Heart right ventricle (tissue), 16 donors: ENCODE measurements at places on chromosomes 2 and 18. TPM values are rescaled to one million over a fixed set of nuclear protein-coding genes. Genes with fewer than 3 reads are reported as not detected.

DNA sequence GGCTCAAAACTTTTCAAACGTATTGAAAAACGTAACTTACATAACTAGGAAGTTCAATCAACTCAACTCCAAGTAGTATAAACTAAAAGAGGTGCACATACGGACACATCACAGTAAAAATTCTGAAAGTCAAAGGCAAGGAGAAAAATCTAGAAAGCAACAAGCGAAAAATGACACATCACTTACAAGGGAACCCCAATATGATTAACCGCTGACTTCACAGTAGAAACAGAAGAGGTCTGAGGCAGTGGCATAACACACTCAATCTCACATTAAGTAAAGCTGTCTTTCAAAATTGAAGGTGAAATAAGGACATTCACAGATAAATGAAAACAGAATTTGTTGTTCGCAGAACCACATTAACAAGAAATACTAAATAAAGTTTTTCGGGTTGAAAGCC, 32.7 kb downstream of the PPP4R1 start:
- no peak for DNase-seq
- no peak overlapping the region for H3K4me3 ChIP-seq
- H3K27me3 ChIP-seq = no peaks in the 10 kb centered on the region
- H3K4me1 ChIP-seq = no peaks in the 10 kb centered on the region
- no peak overlapping the region for H3K27ac ChIP-seq

DNA sequence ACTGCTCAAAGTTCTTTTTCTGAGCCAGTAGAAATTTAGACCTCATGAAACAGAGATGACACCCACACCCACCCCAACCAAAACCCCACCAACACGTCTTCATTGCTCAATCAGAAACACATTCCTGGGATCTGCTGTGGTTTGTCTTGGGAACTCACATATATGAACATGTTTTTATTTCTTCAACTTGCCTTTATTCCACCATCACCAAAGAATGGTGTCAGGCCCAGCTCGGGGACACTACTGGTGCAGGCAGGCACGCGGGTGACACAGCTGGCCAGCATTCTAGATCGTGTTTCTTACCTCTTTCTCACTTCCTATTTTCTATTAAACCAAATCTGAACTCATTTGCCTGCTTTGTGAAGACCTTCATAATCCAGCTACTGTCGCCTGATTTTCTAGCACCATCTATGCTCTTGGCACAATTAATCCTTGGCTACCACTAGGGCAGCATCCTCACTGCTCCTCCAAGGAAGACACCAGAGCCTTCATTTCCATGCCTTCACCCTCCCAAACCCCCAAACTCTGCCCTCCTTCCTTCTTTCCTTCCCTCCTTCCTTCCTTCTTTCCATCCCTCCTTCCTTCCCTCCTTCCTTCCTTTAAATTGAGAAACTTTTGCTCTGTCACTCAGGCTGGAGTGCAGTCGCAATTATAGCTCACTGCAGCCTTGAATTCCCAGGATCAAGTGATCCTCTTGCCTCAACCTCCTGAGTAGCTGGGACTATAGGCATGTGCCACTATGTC, 157.1 kb downstream of the BCL2 start:
- H3K27me3 ChIP-seq = no peaks in the 10 kb centered on the region
- H3K27ac ChIP-seq = no peak overlapping the region
- no peaks in the 10 kb centered on the region for H3K36me3 ChIP-seq

DNA sequence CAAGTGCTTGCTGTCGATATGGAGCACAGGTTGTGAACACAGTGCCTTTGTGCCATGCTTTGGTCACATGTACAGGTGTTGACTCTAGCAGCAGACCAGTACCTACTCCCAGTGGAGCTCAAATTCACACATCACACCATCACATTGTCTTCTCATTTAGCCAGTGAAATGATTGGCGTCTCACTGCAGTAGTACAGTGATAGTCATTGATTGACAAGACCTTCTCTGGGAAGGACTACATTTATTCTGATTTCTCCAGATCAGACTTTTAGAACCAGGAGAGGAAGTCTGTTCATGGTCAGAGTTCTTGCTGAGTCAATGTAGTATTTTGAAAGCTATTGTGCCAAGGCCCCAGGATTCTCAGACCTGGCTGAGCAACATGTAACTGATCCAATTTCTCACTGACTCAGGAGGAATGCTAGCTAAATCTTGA, 75.2 kb downstream of the FMNL2 start:
- no peak overlapping the region for H3K4me3 ChIP-seq
- H3K27ac ChIP-seq = no peak overlapping the region
- no peaks in the 10 kb centered on the region for H3K36me3 ChIP-seq
- H3K4me1 ChIP-seq = peaks cover 41% of the 10 kb centered on the region

GRCh38 chr2:97840198-97840597, 126.8 kb downstream of the ZAP70 start:
- H3K36me3 ChIP-seq = peaks cover 54% of the 10 kb centered on the region
- no peak overlapping the region for H3K4me3 ChIP-seq
- H3K27ac ChIP-seq = no peak overlapping the region
- peaks cover 6% of the 10 kb centered on the region for H3K4me1 ChIP-seq
- no peak for DNase-seq
- H3K27me3 ChIP-seq = no peaks in the 10 kb centered on the region

GRCh38 chr2:238042849-238043584, 17.8 kb upstream of the SCLY start:
- DNase-seq = no peak
- H3K27me3 ChIP-seq = no peaks in the 10 kb centered on the region
- H3K27ac ChIP-seq = no peak overlapping the region
- H3K4me1 ChIP-seq = no peaks in the 10 kb centered on the region
- H3K36me3 ChIP-seq = peaks cover 83% of the 10 kb centered on the region
- no peak overlapping the region for H3K4me3 ChIP-seq

DNA sequence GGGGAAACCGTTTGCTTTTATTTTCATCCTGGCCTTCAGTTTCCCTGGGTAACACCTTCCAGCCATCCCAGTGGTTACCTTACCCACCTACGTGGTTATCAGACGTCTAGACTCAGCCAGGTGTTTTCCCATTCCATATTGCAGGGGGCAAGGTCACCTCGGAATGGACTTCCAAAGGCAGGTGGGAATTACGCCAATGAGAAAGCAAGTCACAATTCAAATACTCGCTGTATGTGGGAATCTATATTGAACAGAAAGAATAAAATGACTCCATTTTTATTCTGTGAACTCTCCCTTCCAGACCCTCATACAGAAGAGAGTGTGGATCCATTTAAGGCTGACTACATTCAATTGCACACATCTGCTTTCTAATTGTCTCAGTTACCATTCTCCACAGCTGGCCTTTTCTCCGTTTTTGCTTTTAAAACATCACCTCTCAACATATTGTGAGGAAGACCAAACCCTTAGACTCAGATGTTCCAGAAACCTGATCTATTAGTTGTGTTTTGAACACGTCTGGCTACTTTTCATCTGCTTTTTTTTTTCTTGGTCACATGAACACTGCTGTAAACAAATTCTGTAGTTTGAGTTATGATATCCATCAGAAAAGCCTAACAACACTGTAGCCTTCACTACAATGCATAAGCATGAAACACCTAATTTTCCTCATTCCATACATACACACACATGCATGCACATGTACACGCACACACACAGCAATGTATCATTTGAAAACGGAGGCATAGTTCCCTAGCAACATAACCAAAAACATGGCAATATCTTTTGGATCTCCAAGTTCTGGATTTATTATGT, 59.8 kb downstream of the BCL2 start:
- no peak for DNase-seq
- no peaks in the 10 kb centered on the region for H3K36me3 ChIP-seq
- no peak overlapping the region for H3K27ac ChIP-seq
- no peaks in the 10 kb centered on the region for H3K27me3 ChIP-seq
- no peak overlapping the region for H3K4me3 ChIP-seq

GRCh38 chr18:62928326-62928725, 213.0 kb downstream of the PHLPP1 start:
- no peaks in the 10 kb centered on the region for H3K27me3 ChIP-seq
- no peaks in the 10 kb centered on the region for H3K36me3 ChIP-seq
- no peak for DNase-seq
- H3K27ac ChIP-seq = no peak overlapping the region
- H3K4me3 ChIP-seq = no peak overlapping the region

DNA sequence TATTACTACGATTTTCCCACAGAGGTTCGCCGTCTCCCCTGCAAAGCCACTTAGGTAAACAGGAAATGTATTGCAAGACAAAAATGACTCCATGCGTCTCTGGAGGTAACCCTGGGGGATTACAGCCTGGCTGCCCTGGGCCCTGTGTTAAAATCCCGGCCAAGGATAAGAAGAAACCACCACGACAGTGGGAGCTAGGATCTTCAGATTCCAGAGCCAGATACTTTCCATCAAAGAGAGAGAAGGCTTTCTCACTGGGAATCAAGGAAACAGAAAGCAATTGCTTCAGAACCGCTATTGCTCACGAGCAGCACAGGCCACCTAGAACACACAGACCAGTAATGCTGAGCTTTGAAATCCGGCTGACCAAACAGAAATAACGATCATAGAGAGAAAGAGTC, 97.9 kb upstream of the ZNF516 start:
- H3K27me3 ChIP-seq = peaks cover 54% of the 10 kb centered on the region
- peaks cover 9% of the 10 kb centered on the region for H3K4me1 ChIP-seq
- H3K27ac ChIP-seq = no peak overlapping the region

The CHRNG gene
- not detected for total RNA-seq

DNA sequence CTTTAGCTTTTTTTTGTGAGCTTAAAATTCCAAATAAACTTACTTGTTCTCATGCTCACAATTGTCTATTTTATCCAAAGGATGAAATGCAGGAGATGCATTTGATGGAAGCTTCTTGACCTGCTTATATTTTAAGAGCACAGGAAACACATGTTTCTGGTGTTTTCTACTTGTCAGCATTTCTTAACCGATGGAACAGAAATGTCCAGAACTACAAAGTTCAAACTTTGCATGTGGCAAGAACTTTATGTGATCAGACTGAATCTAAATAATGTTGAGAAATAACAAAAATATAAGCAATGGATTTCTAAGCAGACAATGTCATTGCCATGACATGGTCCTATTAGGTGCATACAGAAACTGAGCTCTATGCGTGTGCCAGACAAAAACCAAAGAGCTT, 9.9 kb upstream of the CTLA4 start:
- no peak for DNase-seq
- no peaks in the 10 kb centered on the region for H3K4me1 ChIP-seq
- H3K27me3 ChIP-seq = no peaks in the 10 kb centered on the region

GRCh38 chr2:225165052-225165451, 122.8 kb upstream of the DOCK10 start:
- H3K36me3 ChIP-seq = no peaks in the 10 kb centered on the region
- no peak overlapping the region for H3K4me3 ChIP-seq
- no peaks in the 10 kb centered on the region for H3K4me1 ChIP-seq
- no peaks in the 10 kb centered on the region for H3K27me3 ChIP-seq
- DNase-seq = no peak
- no peak overlapping the region for H3K27ac ChIP-seq

DNA sequence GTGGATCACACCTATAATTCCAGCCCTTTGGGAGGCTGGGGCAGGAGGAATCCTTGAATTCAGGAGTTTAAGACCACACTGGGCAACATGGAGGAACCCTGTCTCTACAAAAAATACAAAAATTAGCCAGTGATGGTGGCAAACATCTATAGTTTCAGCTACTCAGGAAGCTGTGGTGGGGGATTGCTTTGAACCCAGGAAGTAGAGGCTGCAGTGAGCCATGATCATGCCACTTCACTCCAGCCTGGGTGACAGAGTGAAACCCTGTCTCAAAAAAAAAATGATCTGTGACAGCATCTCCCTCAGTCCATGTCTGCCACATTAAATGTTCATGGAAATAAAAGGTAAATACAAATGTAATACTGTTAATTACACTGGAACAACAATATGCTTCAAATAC, 121.4 kb upstream of the COL5A2 start:
- no peak overlapping the region for H3K4me3 ChIP-seq
- no peak for DNase-seq
- no peaks in the 10 kb centered on the region for H3K36me3 ChIP-seq

GRCh38 chr2:65731476-65731875, 299.1 kb upstream of the SPRED2 start:
- no peak overlapping the region for H3K4me3 ChIP-seq
- no peak for DNase-seq
- H3K27me3 ChIP-seq = no peaks in the 10 kb centered on the region
- no peaks in the 10 kb centered on the region for H3K36me3 ChIP-seq
- H3K4me1 ChIP-seq = no peaks in the 10 kb centered on the region

The CRYBA2 gene
- total RNA-seq = not detected

- H3K4me1 ChIP-seq = no peaks in the 10 kb centered on the region
- no peaks in the 10 kb centered on the region for H3K27me3 ChIP-seq
- H3K4me3 ChIP-seq = no peak overlapping the region
- peaks cover 57% of the 10 kb centered on the region for H3K36me3 ChIP-seq
These were observed 16.9 kb downstream of the ERCC3 start for GRCh38 chr2:127277028-127277427.
